ENCODE measurements at places on chromosomes 4 and X.
A peak's percentile ranks its signal among the peaks of the same experiment; 100 is the strongest.

DNA sequence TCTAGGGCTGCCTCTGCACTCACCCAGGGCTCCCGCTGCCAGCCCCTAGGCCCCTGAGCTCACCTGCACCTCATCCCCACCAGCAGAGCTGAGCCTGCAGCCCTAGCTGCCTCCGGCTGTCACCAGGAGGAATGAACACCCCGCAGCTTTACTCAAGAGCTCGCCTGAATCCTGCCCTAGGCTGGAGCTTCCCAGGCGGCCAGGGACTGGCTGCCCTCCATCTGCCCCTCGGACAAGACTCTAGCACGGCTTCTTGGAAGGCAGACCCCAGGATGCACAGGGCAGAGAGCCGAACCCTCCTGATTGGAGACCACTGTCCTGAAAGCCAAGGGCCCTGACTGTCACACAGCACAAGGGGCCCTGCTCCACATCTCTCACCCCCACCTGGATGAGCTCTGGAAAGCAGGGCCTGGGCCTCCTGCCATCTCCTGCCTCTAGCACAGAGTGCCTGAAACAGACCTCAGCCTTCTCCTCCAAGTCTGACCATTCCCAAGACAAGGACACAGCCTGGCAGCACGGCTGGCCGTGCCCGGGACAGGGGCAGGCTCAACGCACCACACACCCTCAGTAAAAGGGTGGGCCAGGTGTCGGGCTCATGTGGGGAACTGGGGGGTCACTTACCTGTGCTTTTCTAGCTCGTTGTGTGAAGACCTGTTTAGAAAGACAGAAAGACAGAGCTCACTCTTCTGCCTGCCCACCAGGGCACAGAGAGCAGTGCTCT is 4.4 kb downstream of the MXD4 start:
- DNase-seq = no peak

DNA sequence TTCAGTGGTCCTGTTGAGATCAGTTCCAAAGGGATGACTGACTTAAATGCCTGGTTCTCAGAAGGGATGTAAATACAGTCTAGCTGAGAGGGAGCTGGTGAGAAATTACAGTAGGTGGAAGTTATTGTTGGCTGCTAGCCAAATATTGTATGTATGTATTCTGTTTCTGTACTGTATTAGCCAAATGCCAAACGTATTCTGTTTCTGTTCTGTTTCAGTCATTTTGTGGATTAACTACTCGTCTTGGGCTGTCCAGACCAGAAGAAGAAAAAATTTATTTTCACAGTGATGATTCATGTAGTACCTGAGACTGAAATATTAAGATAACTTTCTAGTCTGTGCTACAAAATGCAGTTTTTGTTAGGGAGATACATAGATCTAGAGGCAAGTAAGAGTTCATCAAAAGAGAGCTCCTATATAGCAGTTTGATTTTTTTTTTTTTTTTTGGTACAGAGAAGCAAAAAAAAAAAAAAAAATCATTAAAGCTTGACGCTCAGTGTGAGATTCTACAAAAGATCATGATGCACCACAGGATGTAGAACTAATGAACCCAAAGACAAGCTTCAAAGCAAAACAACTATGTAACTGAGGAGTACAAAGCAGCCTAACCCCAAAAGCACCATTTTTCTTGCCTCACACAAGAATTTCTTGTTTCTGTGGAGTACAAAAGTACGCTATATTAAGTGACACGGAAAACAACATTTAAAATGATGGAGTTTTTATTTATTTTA is 54.8 kb downstream of the CASP6 start:
- no peak for DNase-seq

- no peak for DNase-seq
Measured at GRCh38 chr4:1384675-1385372, 21.4 kb downstream of the NKX1-1 start.

GRCh38 chrX:66200855-66201795 is 37.1 kb downstream of the HEPH start:
- DNase-seq = no peak

DNA sequence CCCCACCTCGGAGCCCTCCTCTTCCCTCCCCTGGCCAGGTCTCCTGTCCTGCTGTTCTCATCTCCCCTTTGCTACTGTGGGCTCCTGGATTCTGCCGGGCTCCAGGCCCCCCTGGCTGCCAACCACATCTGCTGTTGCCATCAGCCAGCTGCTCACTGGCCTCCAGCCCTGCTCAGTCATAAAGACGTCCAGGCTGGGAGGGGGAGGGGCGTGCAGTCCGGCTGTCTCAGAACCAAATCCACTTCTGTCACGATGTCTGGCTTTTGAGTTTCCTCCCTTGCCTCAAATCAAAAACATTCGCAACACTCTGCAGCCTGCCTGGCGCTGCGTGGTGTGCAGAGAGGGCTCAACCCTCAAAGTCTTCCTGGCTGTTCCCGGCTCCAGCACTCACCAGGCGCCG is 7.1 kb downstream of the RASL11B start:
- DNase-seq = peak; percentile 85

DNA sequence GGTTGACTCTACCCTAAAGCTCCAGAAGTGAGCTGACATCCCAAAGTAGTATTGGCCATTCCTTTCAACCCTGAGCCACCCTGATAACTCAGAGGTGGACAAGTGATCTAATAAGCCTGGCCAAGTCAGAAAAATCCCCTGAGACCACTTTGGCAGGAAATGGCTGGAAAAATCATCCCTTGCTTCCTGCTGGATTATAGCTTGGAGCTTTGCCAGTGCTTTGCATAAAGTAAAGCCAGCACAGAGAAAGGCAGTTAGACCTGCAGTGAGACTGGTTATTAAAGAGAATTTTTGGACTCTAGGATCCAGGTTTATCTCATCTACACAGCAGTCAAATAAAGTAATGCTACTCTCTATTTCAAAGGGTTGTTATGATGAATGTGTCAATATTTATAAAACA is 6.4 kb downstream of the CXCL3 start:
- no peak for DNase-seq

- no peak for DNase-seq
Measured at GRCh38 chr4:36269101-36269500, 12.3 kb upstream of the DTHD1 start.

GRCh38 chr4:115259642-115260041 is 146.2 kb upstream of the NDST4 start:
- no peak for DNase-seq

DNA sequence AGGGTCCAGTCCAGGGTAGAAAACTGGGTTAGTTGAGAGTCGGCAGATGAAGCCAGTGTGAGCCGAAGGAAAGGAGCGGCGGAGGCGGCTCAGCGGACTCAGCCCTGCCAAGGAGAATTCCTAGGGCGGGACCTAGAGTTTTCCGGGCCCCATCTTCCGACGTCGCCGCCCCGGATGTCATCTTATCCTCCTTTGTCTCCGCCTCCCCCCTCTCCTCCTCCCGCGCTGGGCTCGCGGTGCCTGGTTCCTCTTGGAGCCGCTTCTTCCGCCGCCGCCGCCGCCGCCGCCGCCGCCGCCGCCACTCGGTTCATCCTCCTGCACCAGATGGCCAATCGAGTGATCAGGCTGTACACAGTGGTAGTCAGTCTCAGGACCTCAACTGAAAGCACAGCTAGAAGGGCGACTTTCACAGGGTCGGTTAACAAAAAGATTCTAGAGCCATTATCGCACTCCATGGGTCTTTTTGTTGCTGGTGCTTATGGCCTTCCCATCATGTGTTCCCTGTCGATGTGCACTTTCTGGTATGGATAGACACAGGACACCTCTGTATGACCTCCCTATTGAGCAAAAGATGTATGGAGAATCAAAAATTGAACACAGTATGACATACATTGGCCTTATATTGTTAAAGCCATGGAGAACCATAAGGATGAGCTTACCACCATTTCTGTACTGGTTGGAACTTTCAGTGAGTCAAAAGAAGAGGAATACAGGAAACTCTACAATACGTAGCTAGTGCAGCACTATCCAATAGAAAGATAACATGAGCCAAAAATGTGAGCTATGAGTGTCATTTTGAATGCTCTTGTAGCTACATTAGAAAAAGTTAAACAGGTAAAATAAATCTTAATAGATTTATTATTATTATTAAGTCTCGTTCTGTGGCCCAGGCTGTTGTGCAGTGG is 32.4 kb upstream of the THOC2 start:
- DNase-seq = peak; percentile 96

- no peak for DNase-seq
Measured at GRCh38 chr4:55742655-55743202, 76.9 kb upstream of the EXOC1L start.

DNA sequence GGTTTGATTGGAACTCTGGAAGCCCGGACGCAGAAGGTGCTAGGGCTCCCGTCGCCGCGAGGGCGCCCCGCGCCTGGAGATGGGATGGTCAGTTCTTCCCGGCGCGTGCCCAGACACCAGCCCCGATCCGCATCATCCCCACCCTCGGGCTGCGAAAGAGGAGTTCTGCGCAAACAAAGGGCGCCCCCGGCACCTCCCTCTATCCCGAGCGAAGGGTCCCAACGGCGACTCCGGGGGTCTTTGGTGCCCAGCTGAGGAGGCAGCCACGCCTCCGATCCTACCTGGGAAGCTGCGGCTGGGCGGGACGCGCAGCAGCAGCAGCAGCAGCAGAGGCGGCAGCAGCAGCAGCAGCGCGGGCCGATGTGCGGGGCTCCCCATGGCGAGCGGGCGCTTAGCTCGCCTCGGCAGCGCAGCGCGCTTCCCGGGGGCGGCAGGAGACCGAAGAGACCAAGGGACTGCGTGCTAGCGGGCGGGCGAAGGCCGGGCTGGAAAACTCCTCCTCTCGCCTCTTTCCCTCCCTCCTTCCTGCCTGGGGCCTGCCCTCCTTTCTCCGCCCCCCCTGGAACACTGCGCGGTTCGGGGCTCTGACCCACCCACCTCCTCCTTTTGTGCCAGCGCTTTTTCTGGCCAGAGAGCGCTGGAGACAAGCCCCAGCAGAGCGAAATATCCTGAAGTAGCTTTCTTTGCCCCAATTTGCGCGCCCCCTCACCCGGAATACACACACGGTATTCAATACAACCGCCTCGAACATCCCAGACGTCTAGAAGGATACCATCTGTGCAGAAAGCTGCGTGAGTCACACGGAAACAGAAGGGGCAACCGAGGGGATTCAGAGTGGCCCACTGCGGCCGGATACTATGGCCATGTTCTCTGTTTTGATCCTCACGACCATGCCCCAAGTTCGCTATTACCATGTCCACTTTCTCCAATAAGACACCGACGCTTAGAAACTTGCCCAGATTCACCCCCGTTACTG is at the start of gene SRPX:
Gene SRPX, minus strand, starts transcription at position 457 of the 976 bp plus-strand sequence. Its CDS starts 79 bp downstream, at position 378.
- DNase-seq = no peak

DNA sequence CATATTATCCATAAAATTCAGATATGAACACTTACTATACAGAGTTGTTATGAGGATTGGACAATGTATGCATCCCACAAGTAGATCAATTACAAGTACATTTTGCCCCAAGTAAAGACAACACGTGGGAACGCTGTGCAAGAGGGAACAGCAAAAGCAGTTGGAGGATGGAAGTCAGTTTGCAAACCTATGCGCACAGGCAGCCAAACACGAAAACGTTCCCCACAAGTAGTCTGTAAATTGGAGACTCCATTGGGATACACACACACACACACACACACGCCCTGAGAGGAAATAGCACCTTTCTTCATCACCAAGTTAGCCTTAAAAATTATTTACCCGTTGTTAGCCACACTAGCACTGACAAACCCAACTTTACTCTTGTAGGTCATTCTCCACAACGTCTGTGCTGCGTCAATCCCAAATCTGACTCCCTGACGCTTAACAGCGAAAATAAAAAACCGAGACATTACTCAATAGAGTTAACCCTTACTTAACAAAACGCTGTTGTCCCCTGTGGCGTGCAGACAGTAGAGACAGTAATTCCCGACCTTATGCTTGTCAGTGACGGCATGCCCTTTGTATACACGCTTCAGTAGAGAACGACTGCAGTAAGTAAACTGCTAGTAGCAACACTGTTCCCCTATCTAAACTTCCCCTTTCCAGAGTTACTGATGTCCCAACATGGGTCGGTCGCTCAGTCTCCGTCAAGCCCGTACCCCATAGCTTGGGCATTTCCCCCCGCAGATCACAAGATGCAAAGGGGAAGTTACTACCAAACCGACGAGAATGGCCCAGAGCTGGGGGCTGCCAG is 730 bp downstream of the MANBA start:
- peak; percentile 15 for DNase-seq

- DNase-seq = no peak
Measured at GRCh38 chrX:97835969-97836368, 952.3 kb downstream of the RPA4 start.

- DNase-seq = no peak
Measured at GRCh38 chr4:127870688-127871087, 10.0 kb upstream of the PLK4 start.

GRCh38 chr4:47203593-47203992 is 172.2 kb downstream of the GABRB1 start:
- no peak for DNase-seq

DNA sequence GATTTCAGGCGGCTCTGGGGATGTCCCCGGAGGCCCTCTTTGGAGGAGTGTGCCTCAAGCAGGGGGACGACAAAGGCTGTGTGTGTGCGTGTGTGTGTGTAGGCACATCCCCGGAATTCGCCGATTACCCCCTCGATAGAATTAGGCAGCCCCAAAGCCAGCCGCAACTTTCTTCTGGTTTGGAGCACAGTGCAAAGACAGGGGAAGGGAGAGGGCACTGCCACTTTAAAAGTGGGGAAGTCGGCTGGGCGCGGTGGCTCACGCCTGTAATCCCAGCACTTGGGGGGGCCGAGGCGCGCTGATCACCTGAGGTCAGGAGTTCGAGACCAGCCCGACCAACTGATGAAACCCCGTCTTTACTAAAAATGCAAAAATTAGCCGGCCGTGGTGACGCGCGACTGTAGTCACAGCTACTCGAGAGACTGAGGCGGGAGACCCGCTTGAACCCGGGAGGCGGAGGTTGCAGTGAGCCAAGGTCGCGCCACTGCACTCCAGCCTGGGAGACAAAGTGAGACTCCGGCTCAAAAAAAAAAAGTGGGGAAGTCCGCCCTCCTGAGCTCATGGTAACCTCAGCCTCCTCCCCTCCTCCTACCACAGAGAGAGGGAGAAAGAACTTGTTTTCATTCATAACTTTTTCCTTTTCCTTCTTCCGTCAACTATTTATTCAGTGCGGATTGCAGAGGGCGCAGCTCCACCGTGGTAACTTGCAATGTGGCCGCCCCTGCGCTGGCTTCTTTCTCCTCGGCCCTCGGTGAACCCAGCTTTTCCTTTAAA is 2.4 kb downstream of the SPRY1 start:
- DNase-seq = no peak

GRCh38 chr4:122479935-122480416 is 23.5 kb upstream of the IL2 start:
- DNase-seq = no peak

DNA sequence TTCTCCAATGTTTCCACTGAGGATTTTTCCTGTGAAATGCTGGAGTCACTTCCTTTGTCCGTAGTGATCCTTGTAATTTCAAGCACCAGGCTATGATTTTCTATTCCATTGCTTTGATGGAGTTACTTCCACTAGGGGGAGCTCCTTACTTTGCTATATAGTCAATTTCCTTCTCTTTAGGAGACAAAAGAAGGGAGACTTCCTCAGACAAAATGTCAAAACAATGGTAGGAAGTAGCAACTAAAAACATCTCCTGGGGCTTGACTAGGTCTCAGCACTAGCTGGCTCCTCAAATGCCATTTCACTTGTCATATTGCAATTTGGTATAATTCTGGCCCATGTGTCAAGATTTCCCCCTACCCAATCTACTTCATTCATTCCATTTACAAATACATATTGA is 24.1 kb downstream of the ZCCHC12 start:
- DNase-seq = peak; percentile 62

- DNase-seq = no peak
Measured at GRCh38 chr4:8664031-8664805, 71.7 kb downstream of the CPZ start.

GRCh38 chr4:110198049-110198434 is 373 bp downstream of the ELOVL6 start:
- peak; percentile 78 for DNase-seq
